ENCODE measurements at places on chromosomes 2 and 18.

GRCh38 chr2:62459106-62459505 is 46.9 kb downstream of the TMEM17 start:
- DNase-seq = no peak

- no peak for DNase-seq
Measured at GRCh38 chr2:24421668-24422067, 61.3 kb upstream of the ITSN2 start.

DNA sequence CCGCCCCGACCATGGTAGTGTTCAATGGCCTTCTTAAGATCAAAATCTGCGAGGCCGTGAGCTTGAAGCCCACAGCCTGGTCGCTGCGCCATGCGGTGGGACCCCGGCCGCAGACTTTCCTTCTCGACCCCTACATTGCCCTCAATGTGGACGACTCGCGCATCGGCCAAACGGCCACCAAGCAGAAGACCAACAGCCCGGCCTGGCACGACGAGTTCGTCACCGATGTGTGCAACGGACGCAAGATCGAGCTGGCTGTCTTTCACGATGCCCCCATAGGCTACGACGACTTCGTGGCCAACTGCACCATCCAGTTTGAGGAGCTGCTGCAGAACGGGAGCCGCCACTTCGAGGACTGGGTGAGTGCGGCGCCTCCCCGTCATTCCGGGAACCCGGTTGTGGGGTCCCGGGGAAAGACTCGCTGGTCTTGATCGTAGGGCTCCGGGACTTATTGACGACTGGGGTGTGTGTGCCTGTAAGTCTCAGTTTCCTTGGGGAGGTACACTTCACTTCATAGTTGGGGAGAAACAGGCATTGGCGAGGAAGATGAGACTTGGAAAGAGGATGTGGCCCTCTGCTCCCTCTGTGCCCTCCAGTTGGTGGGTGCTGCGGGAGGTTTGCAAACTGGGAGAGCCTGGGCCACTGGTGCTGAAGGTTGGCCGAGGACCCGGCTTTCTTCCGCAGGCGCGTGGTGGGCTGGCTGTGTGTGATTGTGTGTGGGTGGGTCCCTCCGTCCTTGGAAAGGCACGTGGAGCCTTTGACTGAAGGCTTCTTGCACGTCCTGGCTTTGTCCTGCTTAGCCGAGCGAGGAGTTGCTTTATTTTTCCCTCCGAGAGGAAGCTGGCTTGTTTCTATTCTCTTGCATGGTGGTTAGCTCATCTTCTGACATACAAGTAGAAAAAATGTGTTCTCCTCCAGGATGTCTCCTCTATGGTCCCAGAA is 886 bp downstream of the PRKCE start:
- no peak for DNase-seq

- DNase-seq = no peak
Measured at GRCh38 chr2:20723543-20723942, 56.6 kb downstream of the GDF7 start.

GRCh38 chr2:68577183-68577582 is 66.2 kb upstream of the PROKR1 start:
- DNase-seq = no peak

DNA sequence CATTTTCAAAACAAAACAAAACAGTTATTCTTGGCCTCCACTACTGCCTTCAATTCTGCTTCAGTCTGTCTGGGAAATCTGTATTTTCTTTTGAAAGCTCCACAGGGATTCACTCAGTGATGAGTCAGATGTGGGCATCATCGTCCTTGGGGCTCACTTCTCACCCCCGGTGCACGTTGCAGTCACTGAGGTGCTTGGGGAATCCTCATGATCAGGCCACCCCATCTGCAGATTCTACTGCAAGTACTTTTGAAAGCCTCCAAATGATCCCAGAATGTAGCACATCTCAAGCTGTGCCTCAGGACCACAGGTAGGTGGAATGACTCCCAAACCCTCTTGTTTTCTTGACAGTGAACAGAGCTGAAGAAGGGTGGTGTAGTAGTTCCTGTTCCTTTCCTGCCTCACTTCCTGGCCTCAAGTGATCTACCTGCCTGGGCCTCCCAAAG is 34.3 kb downstream of the LPIN2 start:
- DNase-seq = no peak

DNA sequence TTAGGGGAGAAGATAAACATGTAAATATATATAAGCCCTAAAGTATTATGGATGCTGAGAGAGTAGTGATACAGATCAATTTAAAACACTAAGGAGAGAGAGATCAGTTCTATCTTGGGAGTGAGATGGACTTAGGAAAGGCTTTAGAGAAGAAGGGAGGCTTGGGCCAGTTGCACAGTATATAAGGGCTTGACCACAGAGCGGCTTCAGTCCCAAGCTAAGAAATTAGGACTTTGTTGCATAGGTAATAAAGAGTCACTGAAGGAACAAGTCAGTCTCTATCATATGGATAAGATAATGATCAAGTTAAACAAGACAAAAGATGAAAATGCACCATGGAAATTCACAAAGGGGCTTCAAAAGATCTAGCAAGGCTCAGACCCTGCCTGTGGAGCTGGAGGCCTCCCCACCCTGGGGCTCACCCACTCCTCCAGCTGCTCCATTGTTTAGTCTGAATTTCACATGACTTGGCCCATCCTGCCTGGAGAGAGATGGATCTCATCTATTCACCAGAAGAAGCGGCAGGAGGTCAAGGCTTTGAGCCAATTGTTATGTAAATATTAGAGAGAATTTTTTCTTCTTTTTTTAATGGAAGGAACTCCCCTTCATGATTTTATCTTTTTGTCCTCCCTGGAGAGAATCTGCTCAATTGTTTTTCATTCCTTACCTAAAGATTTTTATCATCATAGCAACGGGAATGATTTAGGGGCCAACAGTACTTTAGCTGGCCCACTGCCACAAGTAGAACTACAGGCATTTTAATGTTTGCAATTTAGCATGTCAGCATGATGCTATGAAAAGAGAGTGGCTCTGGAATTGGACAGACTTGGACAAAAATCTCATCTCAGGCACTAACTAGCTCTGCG is 44.0 kb downstream of the GYPC start:
- DNase-seq = no peak

GRCh38 chr18:21739604-21740537 is 721 bp upstream of the MIB1 start:
- DNase-seq = no peak

GRCh38 chr2:171430516-171431410 is 3.0 kb downstream of the METTL8 start:
- no peak for DNase-seq

DNA sequence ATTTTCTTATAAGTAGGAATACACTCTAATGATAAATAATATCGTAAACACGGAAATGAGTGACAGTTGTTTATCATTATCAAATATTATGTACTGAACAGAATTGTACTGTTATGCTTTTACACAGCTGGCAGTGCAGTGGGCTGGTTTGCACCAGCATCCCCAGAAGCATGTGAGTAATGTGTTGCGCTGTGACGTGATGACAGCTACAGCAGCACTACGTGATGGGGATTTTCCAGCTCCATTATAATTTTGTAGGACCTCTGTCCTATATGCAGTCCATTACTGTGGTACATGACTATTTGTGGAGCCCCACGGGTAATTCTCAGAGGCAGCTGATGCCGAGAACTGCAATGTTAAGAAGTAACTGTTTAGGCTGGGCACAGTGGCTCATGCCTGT is 77.3 kb upstream of the ATG16L1 start:
- no peak for DNase-seq

GRCh38 chr2:38739524-38739923 is 11.6 kb downstream of the SRSF7 start:
- DNase-seq = no peak

GRCh38 chr2:205733648-205734047 is 51.3 kb downstream of the NRP2 start:
- DNase-seq = no peak

- DNase-seq = no peak
Measured at GRCh38 chr2:78540255-78540654, 485.2 kb upstream of the REG3G start.

GRCh38 chr2:224165901-224166319 is 126.8 kb upstream of the SERPINE2 start:
- DNase-seq = no peak

- no peak for DNase-seq
Measured at GRCh38 chr2:197615016-197615652, 60.3 kb downstream of the RFTN2 start.

GRCh38 chr2:200466425-200467418 is 43.1 kb downstream of the KCTD18 start:
- DNase-seq = no peak

DNA sequence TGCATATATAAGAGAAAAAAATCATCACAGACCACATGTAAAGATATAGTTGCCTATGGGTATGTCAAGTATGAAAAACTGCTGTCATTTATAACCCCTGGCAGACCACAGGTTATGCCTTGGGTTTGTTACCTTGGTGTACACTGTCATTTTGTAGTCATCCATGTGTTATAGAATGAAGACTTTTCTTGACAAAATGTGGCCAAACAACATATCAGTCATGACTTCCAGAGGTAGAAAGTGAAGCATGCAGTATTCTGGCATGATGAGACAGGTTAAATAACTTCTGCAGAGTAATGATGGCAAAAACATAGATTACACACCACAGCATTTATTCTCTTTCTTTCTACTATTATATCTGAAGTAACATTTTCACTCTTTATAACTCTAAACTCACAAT is 74.9 kb upstream of the NEUROD1 start:
- DNase-seq = no peak

DNA sequence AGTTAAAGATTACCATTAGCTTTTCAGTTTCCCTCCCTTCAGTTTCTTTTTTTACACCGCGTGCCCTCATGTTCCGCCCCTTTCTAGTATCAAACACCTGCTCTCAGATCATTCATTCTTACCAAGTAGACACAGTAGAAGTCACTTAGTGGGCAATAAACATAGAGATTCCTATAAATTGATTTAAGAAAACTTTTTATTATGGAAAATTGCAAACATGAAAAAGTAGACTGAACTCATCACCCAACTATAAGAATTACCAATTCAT is 21.2 kb upstream of the CNRIP1 start:
- DNase-seq = no peak

DNA sequence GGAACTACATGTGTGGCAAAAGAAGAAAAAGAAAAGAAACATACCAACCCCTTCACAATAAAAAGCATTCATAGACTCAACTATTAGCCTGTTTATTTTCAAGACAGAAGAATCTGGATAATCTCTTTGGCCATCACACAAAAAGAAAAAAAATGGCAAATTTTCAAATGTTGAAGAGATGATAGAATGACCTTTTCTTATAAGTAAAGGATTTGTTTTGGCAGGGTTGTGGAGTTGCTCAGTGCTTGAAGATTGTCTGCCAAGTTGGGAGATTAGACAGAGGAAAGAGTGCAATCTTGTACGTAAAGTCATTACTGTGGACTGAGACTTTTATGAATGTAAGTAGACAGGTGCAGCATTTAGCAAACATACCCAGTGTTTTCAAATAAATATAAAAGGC is 18.5 kb upstream of the FAM171B start:
- no peak for DNase-seq

DNA sequence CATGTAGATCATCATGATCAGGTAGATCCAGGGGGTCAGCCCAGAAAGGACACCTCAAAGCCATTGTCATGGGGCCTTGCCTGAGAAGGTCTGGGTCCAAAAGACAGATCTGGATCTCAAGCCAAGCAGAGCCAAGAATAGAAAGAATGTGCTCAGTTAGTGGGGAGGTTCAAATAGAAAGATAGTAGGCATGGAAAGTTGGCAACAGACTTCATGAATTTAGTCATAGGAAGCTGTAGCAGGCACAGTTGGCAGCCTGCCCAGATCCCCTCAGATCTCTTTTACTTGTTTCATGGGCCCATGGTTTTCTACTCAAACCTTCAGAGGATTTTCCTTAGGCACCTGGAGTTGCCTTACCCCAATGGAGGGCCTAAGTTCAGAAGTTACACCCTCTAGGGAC is 767.0 kb downstream of the SLC4A3 start:
- no peak for DNase-seq

DNA sequence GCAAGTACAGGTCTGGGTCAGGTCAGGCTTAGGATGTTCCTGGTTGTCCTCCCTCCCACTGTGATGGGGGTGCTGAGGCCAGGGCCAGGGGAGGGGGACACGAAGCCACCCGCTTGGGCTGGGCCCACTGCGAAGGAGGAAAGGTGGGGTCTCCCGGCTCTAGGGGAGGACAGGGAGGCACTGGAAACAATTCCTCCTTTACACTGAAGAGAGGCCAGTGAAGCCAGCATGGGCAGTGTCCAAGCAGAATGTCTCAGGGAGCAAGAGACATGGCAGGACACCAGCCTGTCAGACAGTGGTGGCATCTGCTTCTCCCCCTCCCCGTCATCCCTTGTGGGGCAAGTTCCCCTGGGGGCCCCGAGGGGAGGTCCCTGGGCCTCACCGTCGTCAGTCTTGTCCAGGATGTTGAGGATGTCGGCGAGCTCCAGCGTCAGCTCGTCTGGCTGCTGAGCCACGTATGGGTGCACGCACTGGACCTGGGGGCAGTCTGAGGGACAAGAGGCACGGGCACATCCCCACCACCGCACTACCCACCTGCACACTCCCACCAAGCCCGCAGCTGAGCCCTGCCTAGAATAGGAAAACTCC is 10.8 kb downstream of the SNORC start:
- DNase-seq = no peak

DNA sequence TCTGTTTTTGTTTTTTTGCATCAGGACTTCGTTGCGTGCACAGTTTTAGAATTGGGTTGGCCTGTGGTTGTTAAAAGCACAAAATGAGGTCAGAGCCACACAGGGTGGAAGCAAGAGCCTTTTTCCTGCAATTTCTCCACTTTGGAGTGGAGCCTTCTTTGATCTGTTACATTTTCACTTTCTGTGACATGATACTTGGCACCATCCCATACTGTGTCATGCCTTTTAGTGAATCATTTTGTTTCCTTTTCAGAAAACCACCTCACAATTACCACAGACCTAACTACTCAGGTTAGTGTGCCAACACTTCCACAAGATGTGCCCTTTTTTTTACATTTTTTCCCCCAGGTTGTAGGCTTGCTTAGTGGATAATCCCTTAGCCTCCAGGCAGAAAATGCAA is 32.5 kb downstream of the MERTK start:
- no peak for DNase-seq

DNA sequence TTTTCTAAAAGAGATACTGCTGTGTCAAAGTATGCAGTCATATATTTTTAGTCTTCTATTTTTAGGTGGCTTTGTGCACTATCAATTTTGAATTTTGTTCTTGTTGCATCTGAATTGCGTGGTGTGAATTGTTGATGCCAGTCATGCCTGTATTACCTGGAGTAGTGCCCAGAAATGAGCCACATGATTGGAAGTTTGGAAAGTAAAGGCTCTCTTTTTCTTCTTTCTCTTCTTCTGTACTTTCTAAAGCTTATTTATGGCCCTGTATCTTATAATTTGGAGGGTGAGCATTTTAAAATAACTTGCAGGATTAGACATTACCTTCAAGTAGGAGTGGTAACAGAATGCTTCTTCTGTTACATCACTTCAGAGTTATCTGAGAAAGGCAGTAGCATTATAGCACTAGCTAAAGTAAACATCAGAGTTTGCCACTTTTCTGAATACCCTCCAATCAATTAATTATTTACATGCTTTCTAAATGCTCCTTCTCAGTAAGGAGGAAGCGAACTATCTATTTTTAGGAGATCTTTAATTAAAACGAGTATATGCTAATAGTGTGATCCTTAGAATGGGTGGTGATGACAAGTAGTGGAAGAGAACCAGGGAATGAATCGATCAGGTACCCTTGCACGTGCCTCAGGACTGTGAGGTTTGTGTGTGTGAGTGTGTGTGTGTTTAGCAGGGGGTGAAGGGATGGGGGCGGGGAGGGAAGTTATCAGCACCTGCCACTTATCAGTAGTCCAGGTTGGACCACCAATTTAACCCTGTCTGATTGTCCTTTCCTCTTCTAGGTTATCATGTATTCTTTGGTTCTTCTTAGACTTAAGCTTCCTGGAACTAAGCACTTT is 112.5 kb downstream of the MAP3K20 start:
- no peak for DNase-seq

GRCh38 chr2:55923091-55923981 is at the start of gene EFEMP1:
TSS of gene EFEMP1 (minus strand) at chr2:55923782. CDS start at chr2:55922440, 1,342 bp downstream.
- DNase-seq = no peak

Measured in esophagus squamous epithelium (tissue), 5 donors.